ENCODE measurements at places on chromosomes 16 and 17.

GRCh38 chr17:16584273-16584995 is 15.4 kb upstream of the ZNF287 start:
- DNase-seq = peak; percentile 27

DNA sequence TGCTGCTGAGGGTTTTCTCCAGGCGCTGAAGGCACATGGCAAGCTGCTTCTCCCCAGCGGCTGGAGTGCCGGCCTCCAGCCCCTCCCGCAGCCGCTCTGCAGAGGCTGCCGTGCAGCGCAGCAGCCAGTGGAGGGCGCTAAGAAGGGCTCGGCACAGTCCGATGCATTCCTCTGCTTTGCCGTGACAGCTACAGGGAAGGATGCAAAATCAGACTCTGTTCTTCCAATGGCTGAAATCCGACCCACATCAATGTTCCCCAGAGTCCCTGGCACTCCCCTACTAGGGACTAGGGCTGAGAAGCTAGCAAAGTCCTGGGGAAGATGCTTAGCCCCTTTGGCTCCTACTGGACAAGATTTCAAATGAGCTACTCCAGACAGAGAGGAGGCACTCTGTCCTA is 19.0 kb downstream of the MED24 start:
- no peak for DNase-seq

- no peak for DNase-seq
Measured at GRCh38 chr17:8151641-8152111, 528 bp downstream of the PER1 start.

DNA sequence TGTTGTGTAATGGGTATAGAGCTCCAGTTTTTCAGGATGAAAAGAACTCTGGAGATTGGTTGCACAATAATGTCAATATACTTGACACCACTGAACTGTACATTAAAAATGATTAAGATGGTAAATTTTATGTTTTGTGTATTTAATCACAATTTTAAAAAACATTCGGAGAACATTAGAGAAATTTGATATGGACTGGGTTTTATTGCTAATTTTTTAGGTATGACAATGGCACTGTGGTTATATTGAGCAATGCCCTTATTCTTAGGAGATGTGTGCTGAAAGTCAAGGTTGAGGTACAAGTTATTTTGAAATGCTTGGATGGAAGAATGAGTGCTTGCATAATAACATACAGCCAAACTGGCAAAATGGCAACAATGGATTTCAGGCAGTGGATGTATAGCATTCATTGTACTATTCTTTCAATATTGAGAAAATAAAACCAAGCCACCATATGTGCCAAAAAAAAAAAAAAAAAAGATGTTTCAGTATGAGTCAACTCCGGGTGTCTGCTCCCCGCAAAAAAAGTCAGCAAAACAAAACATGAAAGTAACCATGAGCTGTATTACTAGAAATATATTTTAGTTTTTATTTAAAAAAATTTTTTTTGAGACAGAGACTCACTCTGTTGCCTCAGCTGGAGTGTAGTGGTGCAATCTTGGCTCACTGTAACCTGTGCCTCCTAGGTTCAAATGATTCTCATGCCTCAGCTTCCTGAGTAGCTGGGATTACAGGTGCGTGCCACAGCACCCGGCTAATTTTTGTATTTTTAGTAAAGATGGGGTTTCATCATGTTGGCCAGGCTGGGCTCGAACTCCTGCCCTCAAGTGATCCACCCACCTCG is 19.8 kb downstream of the HOXB1 start:
- no peak for DNase-seq

GRCh38 chr17:79754370-79754769 is 23.6 kb upstream of the CBX2 start:
- DNase-seq = no peak

DNA sequence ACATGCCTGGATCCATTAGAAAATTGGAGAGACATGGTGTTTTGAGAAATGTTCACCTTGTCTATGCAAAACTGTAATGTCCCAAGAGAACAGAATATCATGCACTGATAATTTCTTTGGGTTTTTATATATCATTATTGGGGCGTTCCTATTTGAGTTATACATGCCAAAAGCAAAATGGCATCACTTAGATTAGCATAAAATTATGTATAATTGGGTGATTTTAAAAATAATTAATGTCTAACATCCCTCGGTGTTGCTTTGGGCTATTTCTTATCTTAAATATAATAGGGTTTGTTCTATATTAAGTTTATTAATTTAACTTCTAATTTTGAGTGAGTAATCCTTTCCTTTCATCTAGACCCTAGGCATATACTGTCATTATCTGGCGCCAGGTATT is at the start of gene KRT28:
TSS of gene KRT28 (minus strand) at position 101 of the 400 bp plus-strand sequence. CDS start at position 35, 66 bp downstream.
- DNase-seq = no peak

DNA sequence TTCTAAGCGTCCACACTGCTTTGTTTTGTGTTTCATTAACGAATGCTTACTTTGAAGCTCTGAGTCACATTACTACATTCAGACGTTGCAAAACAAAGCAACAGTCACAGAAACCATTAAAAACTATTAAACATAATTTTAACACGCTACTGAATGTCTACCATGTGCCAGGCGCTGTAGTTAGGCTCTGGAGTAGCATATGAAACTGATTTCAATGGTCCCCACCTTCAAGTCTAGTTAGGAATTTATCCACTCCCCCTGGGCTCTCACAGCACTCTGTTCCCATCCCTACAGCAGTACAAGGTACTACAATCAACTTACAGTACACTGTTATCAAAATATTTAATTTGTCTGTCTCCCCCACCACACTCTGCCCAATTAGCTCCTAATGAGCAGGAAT is 631 bp downstream of the UTP6 start:
- DNase-seq = peak; percentile 5
